Activated CD4-positive, alpha-beta T cell treated with anti-CD3 and anti-CD28 coated beads, Interleukin-2, amount 10 ng/mL, durations not matched to agents 24 days and 14 days (primary cell): ENCODE measurements at places on chromosomes 6 and 20. TPM values are rescaled to one million over a fixed set of nuclear protein-coding genes. Genes with fewer than 3 reads are reported as not detected.

DNA sequence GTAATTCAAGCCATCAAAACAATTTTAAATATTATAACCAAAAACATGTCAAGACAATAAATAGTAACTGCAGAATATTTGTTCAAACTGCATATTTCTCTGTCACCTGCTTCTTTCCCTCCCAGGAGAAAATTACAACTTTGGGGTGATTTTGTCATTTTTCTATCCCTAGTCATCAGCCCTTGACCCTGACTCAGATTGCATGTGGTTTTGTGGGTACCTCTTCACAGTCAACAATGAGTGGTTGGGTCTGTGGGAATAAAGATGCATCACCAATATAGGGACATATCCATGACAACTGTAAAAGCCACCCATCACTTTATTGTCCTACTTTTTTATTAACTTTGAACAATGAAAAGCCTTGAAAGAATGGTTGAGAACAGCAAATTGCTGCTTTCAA lies 7.3 kb downstream of the COL10A1 start:
- no peak for DNase-seq

PKIB gene
- not detected in 2 replicates for total RNA-seq

DNA sequence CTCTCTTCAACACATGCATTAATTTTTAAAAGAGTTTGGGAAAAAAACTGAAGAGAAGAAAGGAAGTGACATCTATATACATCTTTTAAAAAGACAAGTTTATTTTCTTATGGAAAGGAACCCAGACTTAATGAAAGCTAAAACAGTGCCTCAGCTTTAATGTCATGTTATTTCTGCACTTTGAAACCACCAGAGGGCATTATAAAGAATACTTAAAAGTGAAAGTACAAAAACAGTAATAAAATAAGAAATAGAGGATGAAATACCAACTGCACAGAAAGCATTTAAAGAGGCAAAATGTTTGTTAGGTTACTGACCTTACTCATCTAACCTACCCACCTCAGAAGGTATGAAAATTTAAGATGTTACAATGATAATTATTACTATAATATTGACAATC lies 98.8 kb downstream of the HUS1B start:
- peak; percentile 36 for DNase-seq

- DNase-seq = peak; percentile 76
Measured at GRCh38 chr6:71289039-71289801, 609 bp downstream of the OGFRL1 start.

PERP gene
- 4.8 TPM in 2 replicates for total RNA-seq
